ENCODE measurements at places on chromosomes 12 and 14.

DNA sequence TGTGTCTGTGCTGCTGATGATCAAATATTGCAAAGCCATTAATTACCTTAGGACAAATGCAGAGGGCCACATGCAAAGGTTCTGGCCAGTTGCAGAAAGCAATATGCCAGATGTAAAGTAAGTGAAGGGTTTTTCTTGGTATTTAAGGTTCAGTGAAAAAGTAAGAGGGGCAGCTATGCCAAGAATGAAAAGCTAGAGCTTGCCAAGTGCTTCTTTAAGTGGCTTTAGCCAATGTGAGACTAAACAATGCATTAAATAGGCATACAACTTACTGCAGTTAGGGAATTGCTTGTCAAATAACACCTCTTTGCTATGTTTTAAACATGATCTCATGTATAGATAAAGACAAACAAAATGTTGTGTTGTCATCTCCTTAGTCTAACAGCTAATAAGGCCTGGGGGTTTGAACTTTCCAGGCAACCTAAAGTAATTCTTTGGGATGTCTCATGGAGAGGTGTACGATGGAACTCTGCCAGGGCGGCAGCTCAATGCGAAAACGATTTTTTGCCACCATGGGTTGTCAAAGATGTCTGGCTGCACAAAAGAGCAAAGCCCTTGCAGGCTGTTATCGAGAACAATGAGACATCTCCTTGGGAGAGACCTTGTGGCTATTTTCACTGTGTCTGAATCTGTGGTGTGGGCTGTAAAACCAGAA, 12.0 kb downstream of the IGF1 start:
- DNase-seq = no peak

DNA sequence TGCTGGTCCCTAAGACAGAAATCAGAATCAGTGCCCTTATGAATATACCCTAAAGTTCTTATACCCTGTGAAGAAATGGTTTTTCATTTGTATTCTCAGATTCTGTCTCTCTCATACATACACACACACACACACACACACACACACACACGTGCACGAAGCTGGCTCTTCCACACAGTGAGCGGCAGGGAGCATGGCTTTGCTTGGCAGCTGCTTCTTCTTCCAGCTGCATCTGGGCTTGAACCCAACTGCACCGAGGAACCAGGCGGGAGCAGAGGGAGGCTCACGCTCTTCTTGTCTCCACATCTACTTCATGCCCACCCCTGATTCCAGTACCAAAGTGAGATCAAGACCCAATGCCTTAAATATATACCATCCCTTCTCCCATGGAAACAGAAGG, 19.4 kb downstream of the GRIN2B start:
- DNase-seq = no peak

GRCh38 chr12:45128637-45129036, 77.7 kb upstream of the DBX2 start:
- DNase-seq = no peak

DNA sequence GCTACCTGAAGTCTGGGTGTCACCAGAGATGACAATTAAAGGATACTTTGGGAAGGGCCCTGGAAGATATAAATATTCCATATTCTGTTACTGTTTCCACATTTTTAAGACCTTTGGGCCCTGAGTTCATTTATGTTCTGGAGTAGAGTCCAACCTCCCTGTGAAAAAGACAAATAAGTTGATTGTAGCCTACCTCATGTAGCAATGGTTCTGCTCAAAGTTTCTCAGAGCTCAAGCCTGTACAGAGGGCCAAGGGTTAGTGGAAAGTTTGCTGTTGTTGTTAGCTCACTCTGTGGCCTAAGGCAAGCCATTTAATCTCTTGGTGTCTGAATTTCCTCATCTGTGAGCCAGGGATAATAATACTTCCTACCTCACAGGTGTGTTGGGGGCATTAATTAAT, 284.7 kb upstream of the DDHD1 start:
- no peak for DNase-seq

GRCh38 chr12:91381309-91381804, 198.7 kb upstream of the DCN start:
- DNase-seq = peak; percentile 79

DNA sequence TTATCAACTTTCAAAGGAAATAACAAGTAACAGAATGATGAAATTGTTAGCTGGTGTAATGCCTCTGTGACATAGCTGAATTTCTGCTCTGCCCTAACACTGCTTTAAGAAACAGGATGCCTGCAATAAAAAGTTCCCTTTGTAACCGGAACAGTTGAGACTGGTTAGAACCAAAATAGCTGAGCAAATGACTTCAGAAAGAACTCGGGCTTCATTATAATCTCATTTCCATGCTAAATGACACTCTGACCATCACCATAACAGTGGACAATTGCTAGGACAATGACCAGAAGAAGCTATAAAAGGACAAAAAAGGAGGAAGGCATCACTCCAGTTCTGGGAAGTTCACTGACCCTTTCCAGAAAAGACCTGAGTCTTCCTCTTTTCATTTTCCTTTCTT, 23.5 kb upstream of the PYGL start:
- no peak for DNase-seq

GRCh38 chr14:99203801-99204200, 68.2 kb downstream of the BCL11B start:
- no peak for DNase-seq

DNA sequence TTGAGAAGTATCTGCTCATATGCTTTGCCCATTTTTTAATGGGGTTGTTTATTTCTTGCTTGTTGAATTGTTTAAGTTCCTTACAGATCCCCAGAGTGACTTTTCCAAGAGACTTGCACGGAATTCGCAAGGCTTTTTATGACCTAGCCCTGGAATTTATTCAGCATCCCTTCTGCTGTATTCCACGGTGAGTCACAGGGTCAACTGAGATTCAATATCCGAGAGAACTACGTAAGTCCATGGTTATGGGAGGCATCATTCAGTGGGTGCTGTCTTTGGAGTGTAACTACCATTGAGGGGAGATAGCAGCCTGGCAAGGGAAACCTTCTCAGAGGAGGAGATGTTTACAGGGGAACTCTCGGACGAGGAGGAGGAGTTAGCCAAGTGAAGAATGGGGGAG, 20.9 kb upstream of the GPRC5A start:
- DNase-seq = peak; percentile 87
